ENCODE measurements at places on chromosomes 11 and 22.

- DNase-seq = no peak
Observed at GRCh38 chr11:117855186-117855845, 21.1 kb downstream of the FXYD6 start.

DNA sequence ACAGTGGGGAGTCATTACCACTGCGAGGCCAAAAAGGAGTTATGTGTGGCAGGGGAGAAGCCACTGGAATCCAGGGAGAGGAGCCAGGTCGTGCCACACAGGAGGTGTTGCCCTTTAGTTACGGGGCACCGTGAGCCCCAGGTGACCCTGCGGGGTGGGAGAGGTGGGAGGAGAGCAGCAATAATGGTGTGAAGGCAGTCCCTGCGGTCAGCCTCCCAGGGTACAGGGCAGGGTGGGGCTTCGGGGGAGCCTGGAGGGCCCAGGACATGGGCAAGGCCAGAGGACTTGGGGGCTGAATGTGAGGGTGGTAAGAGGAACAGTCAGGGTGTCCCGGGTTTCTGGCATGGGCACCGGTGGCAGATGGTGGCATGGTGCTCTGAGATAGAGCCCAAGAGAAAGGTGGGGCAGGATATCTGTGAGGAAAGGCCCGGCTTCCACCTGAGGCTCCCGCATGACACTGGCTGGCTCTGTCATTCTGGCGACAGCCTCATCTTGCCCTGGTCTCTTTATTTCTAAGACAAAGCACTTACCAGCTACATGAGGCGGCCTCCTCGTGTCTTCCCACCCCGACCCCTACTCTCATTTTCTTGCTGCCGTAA lies 82.6 kb upstream of the LMO1 start:
- DNase-seq = no peak

DNA sequence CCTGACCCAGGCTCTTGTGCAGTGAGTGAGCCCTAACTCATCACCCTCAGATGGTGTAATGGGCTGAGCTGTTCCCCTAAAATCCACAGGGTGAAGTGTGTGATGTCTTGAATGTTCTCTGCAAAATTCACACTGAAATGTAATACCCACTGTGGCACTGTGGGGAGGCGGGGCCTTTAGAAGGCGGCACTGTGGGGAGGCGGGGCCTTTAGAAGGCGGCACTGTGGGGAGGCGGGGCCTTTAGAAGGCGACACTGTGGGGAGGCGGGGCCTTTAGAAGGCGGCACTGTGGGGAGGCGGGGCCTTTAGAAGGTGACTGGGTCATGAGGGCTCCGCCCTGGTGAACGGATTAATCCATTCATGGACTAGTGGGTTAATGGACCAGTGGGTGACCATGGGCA lies 33.0 kb downstream of the CHID1 start:
- no peak for DNase-seq

- DNase-seq = no peak
Observed at GRCh38 chr11:131349368-131350086, 20.9 kb upstream of the NTM start.

- no peak for DNase-seq
Observed at GRCh38 chr22:36236388-36237319, 2.7 kb downstream of the APOL2 start.

DNA sequence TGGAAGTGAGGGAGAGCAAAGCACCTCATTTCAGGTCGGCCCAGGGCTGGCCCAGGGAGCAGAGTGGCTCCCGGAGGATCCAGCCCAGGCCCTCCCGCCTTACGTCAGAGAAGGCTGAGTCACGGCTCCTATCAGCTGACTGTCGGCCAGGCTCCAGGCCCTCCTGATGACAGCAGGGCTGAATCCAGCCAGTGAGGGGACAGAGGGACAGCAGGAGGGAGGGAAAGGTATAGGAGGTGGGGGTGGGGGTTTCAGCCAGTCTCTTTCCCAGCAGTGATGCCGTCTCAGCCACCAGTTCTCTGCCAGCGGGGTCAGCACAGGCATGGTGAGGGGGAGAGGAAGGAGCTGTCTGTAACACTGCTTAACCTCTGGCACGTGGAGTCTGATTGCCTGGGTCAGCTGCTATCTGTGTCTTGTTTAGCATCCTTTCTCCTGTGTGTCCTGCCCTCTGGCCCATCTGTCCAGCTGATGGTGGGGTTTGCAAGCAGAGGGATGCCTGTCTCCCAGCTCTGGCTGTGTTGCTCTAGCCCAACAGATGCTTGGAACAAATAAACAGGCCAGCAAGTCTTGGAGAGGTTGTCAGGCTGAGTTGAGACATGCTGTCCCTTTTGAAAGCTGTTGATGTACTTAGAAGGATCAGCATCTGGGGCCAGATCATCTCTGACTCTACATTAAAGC lies 74.0 kb downstream of the ADAMTS15 start:
- DNase-seq = no peak

GRCh38 chr22:48314073-48314472 lies 1513.6 kb downstream of the BRD1 start:
- no peak for DNase-seq

DNA sequence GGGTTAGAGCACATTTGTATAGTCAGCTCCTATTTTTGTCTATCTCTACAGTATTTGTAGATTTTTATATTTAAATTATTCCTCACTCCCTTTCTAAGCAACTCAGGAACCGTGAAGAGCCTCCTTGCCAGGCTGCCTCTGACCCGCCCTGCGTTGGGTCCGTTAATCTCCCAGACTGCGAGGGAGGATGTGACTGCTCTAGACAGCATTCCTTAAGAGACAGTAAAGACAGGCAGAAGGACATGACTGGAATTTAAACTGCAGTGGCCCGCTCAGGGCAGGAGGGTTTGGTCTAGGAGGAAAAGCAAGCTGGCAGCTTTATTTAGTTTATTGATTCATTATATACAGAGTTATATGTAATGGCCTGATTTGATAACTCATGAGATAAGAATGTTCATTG lies 413.7 kb downstream of the TMEM135 start:
- DNase-seq = no peak

DNA sequence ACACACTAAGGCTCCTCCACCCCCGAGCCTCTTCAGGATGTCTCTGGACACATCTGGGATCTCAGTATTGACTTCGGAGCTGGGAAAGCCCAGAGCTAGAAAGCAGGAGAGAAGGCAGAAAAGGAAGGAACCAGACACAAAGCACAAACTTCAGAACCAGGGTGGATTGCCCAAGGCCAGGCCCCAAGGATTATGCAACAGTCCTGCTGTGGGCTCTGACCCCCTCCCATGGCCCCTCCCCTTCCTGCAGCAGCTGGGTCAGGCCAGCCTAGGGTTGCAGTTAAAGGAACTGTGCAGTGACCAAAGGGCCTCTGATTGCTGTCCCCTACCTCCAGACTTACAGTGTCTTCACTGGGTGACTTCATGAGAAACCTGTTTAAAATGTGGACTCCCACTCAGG lies 5.3 kb downstream of the KCNE3 start:
- no peak for DNase-seq

GRCh38 chr11:93694557-93694956 lies 33.1 kb downstream of the CEP295 start:
- no peak for DNase-seq

- no peak for DNase-seq
Observed at GRCh38 chr22:38531251-38531938, 25.3 kb upstream of the DDX17 start.

DNA sequence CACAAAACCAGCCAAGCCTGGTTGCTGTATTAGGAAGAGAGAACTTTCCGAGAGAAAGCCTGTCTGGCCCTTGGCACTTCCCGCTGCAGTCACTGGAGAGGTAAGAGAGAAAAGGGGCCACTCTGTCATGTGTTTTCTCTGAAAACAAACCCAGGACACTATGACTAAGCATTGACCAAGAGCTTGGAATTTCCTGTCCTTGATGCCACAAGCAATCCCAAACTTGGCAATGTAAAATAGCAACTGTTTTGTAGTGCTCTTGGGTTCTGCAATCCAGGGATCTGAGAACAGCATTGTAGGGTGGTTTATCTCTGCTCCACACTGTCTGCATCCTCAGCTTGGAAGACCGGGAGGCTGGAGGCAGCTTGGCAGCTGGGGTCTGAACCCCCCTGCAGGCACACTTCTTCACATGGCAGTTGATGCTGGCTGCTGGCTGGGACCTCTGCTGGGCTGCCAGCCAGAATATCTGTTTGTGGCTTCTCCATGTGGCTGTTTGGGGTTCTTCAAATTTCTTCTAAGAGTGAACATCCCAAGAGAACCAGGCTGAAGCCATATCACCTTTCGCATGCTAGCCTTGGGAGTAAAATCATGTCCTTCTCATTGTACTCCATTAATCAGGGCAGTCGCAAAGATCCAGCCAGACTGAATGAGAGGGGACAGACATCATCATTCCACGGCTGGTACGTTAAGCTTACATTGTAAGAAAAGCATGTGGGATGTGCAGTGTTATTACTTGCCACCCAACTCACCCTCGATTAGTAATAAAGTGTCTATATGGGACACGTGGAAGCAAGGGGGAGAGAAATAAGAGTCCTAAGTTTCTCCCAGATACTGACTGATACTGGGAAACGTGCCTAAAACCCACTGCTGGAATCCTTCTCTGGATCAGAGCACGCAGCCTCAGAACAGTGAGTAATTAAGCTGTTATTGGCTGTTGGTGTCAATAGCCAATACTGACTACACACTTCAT lies 537.4 kb upstream of the B3GAT1 start:
- no peak for DNase-seq

DNA sequence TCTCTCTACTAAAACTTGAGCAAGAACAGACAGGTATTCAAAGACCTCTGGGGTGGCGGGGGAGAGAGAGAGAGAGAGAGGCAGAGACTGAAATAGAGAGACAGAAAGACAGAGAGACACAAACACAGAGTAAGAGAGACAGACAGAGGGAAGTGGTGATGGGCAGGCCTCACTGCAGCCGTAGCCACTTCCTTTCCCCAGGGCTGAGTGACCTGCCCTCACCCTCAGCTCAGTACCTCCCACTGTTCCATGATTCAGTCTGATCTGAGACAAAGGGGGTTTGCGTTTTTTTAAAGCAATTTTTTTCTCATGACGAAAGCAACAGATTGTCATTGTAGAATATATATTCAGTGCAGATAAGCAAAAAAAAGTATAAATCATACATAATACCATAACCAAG lies 607.9 kb upstream of the B3GAT1 start:
- no peak for DNase-seq

DNA sequence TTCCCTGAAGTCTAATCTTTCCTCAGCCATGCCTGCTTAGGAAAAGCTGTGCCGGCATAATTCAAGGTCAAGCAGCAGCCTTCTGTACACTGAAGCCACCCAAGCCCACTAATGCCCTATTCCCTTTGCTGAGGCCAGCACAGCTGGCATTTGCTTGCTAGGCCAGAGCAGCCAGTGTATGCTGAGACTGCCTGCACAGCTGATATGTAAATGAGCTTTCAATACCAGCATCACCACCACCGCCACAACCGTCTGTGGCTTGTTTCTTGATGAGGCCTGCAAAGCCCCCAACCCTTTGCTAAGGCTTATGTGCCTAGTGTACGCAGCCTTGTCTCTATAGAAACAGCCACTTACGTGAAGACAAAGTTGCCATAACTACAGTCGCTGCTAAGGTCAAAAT lies 56.3 kb upstream of the TNRC6B start:
- no peak for DNase-seq

DNA sequence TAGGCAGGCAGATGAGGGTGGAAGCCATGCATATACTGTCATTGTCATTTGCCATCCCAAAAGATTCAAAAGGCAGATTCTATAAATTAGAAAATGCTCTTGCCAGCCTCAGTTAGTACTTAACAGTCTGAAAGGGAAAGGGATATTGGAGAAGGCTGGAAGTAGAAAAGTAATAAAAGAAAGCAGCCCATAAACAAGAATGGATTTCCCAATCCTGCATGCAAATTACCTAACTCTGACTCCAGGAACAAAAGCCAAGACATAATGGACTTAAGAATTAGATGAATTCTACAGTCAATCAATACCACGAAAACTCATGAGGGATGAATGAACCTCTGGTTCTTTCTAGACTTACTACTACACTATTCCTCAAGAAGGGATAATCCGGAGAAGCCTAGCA lies 5.9 kb downstream of the PAK1 start:
- no peak for DNase-seq

- DNase-seq = no peak
Observed at GRCh38 chr11:92811341-92811740, 158.1 kb upstream of the MTNR1B start.

DNA sequence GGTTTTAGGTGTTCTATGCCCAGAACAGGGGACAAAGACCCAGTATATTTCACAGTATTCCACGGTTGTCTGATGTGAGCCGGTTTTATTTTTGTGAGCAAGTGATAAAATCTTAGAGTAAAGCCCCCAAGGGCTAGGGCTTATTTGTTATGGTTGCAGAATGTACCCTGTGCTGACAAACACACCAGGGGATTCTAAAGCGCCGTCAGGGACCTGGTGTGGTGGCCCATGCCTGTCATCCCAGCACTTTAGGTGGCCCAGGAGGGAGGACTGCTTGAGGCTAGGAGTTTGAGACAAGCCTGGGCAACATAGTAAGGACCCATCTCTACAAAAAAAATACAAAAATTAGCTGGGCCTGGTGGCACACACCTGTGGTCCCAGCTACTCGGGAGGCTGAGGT lies 22.8 kb downstream of the MRPL21 start:
- no peak for DNase-seq

DNA sequence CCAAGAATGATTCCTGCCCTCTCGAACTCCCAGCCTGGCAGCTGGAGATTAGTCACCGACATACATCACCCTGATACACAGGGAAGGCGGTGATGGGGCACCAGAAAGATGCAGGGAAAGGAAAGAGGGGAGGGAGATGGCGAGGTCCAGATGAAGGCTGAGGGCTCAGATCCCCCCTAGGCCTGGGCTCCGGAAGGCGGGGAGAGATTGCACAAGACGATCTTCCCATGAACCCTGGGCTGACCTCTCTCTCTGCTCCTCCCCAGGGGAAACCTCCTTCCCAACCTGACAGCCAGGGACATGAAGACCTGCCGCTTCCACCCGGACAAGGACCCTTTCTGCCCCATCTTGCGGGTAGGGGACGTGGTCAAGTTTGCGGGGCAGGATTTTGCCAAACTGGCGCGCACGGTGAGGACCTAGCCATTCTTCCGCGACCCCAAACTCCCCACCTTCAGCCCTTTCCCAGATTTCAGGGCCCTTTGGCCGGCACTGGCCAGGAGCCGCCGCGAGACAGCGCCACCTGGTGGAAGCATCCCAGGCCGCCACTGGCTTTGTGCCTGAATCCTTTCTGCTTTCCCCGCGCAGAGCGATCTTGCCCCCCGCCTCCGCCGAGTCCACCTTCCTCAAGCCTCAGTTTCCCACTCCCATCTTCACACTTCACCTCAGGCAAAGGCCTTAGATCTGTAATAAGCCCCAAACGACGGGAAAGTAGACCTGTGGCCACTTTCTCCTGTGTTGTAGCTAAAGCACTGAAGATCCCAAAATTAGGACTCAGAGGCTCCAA lies 11.5 kb downstream of the P2RX3 start:
- DNase-seq = no peak

DNA sequence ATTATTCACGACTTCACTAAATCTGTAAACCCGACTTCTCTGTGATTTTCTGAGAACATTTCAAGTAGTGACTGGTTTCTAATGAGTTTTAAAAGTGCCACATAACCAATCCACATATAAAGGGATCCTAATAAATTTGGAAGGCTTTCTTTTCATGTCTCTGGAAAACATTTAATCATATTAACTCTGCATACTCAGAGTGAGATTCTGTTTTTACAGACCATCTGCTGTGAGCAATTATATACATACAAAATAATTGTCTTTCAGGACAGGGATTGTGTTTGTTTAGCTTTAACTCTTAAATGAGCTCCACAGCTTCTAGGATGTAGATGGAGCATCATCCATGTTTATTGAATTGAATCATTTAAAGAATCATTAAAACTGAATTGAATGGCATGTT lies 65.1 kb downstream of the PRMT3 start:
- DNase-seq = no peak
